ENCODE measurements at places on chromosomes 2 and 18.

- DNase-seq, result no peak
Measured at GRCh38 chr2:46144133-46144800, 152.9 kb upstream of the EPAS1 start.

- DNase-seq, result no peak
Measured at GRCh38 chr2:109419960-109420370, 193.8 kb downstream of the SEPTIN10 start.

DNA sequence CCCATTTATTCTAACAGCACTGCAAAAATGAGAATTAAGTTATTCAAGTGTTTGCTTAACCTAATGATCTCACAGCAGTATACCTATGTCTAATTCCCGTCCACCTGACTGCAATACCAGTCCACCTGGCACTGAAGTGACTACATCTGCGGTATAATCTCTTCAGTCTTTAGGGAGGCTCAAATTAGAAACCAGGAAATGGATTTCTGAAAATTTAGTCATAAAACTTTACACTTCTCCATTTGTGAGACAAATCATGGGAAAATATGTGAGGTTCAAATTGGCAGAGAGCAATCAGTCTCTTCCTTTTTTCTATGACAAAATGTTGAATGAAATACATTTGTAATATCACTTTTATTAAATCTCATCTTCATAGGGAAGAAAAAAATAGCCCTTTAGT, 33.0 kb downstream of the FTCDNL1 start:
- DNase-seq, result no peak

- DNase-seq, result no peak
Measured at GRCh38 chr2:5150871-5151270, 541.3 kb upstream of the SOX11 start.

DNA sequence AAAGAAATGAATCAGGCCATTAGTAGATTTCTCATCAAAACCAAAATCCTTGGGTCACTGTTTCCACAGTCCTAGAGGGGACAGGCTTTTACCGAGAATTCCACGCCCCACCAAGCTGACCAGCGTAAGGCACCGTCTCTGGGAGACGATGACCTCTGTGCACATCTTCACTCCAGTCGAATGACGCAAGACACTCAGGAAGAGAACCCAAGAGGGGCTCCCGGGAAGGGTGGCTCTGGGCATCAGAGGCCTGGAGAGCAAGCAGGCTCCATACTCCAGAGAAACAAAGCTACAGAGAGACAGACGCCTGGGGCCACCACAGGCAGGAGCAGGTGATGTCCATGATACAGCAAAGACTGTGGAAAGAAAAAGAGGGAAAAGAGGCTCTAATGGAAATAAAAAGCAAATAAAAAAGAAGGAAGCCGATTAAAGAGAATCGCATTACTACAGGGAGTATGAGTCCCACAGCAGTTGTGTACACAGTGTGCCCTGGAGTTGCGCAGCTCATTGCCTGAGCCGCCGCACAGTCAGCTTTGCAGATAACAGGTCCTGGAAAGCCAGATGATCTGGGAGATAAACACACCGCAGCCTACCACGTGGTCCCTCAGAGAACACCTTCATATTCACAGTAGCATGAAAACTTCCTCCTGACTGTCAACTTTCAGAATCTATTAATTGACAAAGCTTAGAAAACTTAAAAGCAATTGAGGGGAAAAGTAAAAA, 572.7 kb upstream of the SALL3 start:
- DNase-seq, result no peak

GRCh38 chr2:35293261-35293660, 1062.3 kb upstream of the CRIM1 start:
- DNase-seq, result no peak

DNA sequence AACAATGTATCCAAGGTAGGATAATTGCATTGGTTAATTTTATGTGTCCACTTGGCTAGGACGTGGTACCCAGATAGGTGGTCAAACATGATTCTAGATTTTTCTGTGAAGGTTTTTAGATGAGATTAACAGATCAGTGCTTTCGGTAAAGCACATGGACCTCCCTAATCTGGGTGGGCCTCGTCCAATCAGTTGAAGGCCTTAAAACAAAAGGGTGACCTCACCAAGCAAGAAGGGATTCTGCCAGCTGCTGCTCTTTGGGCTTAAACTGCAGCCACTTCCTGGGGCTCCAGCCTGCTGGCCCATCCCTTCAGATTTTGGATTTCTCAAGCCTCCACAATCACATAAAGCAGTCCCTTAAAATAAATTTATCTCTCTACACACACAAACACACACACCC, 226.1 kb upstream of the TPO start:
- DNase-seq, result no peak

DNA sequence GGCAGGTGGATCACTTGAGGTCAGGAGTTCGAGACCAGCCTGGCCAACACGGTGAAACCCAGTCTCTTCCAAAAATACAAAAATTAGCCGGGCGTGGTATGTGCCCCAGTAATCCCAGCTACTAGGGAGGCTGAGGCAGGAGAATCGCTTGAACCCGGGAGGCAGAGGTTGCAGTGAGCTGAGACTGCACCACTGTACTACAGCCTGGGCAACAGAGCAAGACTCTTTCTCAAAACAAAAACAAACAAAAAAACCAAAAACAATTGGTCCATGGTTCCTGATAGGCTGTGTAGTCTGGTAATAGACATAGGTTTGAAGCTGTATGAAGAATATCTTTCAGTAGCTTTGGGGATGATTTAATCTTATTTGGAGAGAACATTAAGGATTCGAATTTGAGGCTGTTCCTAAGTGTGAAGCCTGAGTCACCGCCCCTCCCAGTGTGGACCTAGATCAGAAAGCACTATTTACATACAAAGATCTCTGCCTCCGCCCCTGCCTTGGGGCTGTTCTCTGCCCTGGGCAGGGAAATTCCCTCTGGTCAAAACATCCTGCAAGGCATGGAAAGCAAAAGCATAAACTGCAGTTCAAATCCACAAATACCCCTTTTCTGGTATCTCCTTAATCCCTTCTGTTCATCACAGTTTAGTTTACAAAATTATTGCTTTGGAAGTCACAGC, 52.8 kb upstream of the PMAIP1 start:
- DNase-seq, result no peak

- no peak for DNase-seq
Measured at GRCh38 chr2:231323316-231323715, 72.2 kb upstream of the B3GNT7 start.

DNA sequence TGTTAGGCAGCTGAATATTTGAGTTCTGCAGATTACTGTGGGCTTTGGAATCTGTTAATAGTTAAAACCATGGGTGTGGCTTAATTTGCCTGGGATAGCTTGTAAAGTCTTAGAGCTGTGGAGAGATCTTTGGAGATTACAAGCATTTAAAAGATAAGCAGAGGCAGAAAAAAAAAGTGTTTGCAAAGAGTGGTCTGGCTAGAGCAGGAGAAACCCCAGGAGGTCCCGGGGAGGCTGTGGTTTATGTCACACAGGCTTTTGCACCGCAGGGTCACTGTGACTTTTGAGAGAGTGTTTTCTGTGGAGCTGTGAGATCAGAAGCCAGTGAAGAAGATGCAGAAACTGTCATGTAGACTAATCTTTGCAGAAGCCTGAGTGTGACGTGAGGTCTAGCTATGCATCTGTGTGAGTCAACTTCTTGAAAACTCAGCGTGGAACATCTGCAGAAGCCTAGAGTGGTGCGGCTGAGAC, 49.0 kb downstream of the SETBP1 start:
- DNase-seq, result no peak

- no peak for DNase-seq
Measured at GRCh38 chr2:207746131-207746530, 23.6 kb downstream of the FZD5 start.

DNA sequence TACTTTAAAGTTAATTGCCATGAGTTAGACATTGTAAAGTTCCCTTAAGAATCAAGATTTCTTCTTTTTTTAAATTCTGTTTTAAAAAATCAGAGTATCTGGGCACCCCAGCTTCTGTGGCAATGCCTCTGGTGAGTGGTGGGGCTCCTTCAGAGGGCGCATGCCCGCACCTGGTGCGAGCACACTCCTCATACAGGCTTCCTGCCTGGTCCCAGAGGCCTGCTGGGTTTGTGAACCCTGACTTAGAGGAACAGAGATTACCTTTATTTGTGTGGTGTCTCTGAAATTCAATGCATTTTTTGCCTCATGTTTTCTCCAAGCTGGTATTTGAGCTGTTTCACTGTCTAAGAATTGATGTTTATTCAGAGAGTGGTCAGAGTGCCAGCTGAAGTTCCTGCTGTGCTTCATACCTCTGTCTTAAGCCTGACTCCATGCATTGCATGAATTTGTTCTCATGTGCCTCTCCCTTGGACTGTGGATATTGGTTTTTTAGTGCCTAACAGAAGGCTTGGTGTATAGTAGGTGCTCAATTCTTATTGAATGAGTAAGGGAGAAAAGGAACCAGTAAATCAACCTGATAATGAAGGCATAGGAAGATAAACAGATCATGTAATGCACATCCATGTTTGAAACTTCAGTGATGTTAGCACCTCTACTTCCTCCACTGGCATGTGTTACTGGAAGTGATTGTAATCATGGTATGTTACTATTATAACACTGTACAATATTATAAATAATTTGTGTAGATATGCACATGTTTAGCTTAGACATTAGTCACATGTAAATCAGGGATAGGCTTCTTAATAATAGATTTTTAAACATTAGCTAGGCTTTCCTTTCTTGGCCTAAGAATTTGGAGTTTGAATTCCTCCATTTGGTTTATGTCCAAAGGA, 29.0 kb downstream of the PHLPP1 start:
- no peak for DNase-seq

DNA sequence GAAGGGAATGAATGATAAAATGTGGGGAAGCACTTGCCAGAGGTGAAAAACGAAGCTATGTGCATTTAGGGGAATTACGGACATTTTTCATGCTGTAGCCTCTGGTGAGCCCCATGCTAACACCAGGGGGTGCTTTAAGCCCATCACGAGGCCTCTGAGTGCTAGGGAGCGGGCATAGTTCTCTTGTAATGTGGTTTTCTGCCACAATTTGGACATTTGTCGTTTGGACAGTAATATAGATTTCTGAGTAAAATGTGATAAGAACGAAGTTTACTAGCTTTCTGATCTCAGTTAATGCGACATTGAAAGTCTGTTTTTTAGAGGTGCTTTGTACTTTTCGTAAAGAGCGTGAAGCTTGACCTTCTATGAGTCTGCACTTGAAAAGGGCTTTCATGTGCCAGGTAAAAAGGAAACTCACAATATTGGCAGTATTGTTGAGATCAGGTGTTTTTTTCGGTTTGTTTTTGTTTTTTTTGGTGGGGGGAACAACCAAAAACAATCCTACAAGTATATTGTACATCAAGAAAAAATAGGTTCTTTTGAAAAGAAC, 50.6 kb downstream of the TRAF3IP1 start:
- DNase-seq, result no peak

DNA sequence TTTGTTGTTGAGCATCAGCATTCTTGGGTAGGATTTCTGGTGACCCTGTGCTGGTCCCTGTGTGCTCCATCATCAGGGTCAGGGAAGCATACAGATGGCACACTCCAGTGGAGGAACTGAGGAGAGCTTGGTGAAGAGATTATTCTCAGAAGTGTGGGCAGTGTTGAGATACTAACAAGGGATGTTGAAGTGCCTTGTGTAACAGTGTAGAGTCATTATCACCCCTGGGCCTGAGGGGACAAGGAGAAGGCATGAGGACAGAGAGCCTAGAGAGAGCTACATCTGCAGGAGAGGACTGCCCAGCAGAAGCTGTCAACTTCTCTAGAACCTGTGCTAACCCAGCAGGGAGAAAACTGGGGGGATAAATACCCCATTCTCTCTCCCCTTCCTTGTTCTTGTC, 189.0 kb downstream of the PLCL1 start:
- DNase-seq, result no peak

DNA sequence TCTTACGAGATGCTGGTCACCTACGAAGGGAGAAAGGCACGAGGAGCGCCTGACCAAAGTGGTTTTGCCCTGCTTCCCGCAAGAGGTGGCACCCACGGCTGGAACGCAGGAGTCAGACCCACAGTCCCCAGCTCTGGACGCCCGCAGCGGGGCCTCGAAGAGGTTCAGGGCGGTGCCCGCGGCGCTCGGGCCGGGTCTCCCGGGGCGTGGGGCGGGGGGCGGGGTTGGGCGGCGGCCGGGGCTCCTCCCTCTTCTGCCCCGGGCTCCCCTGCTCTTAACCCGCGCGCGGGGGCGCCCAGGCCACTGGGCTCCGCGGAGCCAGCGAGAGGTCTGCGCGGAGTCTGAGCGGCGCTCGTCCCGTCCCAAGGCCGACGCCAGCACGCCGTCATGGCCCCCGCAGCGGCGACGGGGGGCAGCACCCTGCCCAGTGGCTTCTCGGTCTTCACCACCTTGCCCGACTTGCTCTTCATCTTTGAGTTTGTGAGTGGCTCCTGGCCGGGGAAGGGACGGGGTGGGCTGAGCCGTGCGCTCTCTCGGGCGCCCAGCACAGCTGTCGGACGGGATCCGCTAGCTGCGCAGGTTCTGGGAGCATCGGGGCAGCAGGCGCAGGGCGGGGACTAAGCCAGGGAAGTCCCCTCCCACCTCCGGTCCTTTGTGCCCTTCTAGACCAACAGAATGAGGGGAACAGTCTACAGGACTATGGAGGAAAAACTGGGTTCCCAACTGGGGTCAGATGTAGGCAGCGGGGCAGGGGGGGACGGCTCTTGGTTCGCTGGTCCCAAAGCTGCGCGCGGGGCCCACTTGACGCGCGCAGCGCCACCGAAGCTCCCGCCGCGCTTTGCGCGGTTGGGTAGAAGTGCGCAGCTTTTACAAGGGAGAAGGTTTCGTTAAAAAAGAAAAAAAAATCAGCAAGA, at the start of gene MAL:
TSS of gene MAL (plus strand) at position 303 of the 914 bp plus-strand sequence. CDS start at position 388, 85 bp downstream.
- DNase-seq, result peak; percentile 88

DNA sequence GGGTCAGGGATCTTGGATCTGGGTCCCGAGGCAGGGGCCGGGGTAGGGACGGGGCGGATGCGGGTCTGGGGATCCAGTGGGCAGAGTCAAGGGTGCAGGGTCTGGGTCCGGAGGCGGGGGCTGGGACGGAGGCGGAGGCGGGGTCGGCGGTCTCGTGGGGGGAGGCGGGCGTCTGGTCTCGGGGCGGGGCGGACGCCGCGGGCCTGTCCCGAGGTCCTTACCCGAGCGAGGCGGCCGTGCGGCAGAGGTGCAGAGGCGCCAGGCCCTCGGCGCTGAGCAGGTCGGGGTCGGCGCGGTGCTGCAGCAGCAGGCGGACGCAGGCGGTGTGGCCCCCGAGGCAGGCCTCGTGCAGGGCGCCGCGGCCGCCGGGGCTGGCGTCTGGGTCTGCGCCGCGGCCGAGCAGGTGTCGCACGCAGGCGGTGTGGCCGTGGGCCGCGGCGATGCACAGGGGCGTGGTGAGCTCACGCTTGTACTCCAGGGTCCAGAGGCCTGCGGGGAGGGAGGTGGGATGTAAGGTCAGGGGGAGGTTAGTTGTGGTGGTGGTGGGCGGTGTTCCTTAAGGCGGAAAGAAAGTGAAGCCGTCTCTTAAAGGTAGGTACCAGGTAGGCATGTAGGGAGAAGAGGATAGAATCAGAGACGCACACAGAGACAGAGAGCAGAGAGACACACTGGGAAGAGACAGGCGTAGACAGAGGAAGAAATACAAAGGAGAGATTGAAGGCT, 26.6 kb downstream of the ASB18 start:
- DNase-seq, result peak; percentile 80

DNA sequence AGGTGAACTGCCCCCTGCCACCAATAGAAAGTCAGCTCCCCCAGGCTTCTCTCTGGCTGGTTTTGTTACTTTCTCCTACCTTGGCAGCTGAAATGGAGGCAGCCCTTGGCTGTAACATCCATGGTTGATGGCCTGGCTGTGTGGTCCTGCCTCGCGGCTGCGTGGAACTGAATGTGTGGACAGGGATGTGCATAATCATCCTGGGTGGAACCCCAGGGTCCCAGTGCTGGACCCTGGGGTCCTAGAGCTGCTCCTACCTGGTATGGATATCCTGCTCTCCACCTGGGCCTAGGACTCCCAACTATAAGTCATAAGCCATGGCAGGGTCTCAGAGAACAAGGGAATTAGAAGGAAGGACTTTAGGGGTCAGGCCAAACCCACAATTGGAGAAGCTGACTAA, 93.5 kb downstream of the CAPN13 start:
- DNase-seq, result no peak

- DNase-seq, result no peak
Measured at GRCh38 chr2:214995926-214996670, 142.3 kb downstream of the ABCA12 start.
